Activated T-cell treated with anti-CD3 and anti-CD28 coated beads for 1 hour (primary cell): ENCODE measurements at places on chromosomes 2 and 18.

GRCh38 chr2:230472621-230473018 lies 56.6 kb downstream of the SP100 start:
- DNase-seq = no peak

DNA sequence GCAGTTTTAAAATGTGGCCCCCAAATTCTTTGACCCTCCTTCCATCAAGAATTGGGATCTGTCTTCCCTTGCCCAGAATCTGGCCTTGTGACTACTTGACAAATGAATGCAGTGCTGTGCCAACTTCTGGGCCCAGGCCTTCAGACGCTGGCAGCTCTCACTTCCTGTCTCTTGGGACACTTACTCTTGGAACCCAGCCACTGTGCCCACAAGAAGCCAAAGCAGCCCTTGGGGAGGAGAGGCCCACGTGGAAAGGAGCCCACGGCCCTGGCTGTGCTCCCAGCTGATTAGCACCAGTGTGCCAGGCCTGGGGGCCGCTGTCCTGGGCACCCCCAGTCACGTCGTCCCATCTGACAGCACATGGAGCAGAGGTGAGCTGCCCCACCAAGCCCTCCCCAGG lies 56.6 kb downstream of the RPL37A start:
- DNase-seq = no peak

DNA sequence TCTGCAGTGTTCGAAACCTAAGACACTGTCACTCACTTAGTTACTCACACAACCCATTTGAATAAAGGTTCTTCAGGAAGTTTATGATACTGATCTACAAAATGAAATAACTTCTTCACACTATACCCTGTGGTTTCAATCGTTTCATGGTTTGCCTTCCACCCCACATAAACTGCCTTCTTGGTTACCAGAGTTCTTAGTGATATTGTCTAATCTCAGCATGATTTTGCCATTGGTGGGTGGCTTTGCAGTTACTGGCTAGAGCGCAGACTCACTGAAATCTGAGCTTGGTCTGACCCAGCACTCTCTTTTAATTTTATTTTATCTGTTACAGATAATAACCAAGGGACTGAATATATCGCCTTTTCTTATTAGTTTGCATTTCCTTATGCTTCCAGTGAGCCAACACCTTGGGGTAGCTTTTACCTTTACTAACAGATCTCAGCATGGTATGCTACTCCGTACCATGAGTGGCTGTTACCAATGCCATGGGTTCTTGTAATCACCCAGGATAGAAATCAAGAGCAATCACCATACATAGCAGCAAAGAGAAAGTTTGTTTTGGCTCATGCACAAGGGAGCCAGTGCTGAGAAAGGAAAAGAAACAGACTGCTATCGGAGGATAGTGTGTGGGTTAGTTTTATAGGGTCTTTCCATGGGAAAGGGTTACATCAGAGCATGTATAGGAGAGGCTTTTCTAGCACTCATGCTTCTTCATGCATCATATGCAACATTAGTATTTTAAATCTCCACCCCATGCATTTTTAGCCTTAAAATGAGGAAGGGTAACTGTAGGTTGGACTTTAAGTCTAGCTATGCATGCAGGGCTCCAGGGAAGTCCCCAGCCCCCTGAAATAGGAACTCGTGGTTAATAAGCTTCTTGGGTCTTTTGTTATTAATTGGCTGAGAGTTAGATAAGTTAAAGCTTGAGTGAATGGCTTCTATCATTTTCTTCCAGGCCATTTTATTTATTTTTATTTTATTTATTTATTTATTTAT lies 33.3 kb downstream of the ANXA4 start:
- no peak for DNase-seq

GRCh38 chr2:241519669-241520068 lies 11.3 kb upstream of the STK25 start:
- no peak for DNase-seq
